NCI-H524 (cell line): ENCODE measurements at places on chromosomes 12 and 14.

GRCh38 chr14:75182821-75183220, 6.4 kb upstream of the TMED10 start:
- DNase-seq: no peak

DNA sequence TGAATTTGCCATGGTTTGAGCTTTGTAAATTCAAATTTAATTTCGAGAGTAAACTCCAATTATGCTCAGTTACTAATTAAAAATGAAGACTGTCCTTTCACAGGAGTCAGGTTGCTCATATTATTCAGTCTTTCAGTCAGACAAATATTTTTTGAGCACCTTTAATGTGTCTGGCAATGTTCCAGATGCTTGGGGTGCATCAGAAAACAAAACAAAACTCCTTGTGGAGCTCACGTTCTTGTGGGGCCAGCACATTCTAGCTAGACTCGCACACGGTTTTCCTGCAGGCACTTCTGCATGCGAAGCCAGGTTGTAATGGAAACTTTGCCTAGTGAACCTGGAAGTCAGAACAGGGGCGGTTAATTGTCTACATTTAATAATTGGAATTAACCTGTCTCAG, 64.0 kb upstream of the ATF1 start:
- DNase-seq: no peak

- no peak for DNase-seq
These were observed 117.8 kb downstream of the MED13L start for GRCh38 chr12:116159593-116160200.

DNA sequence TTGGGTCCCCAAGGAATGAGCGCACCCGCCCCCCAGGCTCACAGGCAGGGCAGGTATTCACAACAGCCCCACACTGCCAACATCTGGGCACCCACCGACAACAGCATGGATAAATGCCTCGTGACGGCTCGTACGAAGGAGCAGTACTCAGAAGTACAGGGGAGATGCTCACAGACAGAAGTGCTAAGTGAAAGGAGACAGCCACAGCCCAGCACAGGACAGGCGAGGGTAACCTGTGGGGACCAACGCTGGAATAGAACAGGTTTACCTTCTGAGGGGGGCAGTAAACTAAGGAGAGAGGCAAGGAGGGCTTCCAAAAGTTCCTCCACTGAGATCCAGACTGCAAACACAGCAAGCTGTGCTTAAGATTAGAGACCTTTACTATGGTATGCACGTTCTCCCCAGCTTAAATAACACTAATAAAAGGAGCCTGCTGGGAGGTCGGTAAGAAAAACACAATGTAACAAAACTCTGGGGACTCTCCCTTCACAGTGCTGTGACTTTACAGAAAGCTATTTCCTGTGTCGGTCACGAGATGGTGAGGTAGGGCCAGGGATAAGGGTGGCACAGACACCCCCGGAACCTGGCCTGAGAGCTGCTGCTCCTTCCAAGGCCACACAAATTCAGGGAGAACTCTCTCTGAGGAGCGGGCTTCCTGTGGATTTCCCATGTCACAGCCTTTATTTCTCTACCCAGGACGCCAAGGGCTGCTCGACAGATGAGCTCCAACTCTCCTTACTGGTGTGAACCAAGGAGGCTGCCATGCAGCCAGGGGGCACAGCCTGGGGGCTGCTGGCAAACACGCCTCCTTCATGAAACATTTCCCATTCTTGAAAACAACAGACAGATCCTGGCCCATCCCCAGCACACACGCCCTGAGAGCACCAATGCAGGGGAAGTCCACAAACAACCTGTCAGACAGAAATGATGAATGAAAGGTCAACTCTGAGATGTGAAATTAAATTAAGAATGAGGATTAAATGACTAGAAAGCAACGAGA, 26.3 kb downstream of the SLC15A4 start:
- no peak for DNase-seq

- peak; percentile 67 for DNase-seq
These were observed 43.0 kb upstream of the TSPAN9 start for GRCh38 chr12:3034067-3034750.

DNA sequence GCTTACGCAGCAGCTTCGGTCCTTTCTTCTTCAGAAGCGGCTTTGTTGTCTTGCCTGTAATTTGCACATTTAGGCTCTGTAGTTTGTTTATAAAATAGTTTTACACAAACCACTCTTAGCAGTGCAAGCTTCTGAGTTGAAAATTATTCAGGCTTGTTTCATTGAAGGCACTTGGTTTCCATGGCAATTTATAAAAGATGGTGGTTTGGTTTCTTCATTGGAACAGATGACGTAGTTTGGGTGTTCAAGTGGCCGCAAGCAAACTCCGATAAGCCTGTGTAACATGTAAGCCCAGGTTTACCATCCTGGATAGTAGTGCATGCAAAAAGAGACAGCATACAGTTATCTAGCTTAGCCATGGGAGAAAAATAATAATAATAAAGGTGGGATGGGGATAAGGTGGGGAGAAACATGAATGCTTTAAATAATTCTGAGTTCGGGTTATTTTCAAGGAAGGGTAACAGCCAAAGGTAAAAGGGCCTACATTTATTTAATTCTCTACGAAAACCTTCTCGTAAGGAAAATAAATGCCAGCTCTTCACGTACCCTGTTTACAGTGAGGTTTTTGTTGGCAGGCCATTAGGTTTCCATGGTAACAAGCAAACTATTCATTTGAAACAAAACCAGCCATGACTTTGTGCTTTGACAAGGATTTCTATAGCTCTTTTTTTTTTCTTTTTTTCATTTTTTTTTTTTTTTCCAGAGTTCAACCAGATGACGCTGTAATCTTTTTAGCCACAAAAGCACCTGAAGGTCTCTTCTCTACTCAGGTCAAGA, 189.6 kb upstream of the RPL10L start:
- DNase-seq: no peak

DNA sequence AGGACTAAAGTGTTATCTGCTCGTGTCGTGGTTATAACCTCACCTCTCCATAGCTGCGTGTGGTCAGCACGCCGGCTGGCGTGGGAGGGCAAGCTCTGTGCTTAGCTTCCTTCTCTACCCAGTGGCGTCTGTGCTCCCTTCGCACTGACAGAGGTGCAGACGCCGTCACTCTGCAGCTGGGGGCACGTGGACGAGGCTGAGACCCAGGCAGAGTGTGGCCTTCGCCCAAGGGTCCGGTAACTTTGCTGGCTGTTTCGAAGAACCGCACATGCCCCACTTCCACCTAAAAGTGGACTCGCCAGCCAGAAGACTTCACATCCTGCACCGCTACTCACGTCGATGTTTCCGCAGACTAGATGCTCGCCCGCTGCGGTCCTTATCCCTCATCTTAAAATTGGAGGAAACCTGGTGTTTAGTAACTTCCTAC, 35.9 kb upstream of the DYNC1H1 start:
- DNase-seq: no peak

DNA sequence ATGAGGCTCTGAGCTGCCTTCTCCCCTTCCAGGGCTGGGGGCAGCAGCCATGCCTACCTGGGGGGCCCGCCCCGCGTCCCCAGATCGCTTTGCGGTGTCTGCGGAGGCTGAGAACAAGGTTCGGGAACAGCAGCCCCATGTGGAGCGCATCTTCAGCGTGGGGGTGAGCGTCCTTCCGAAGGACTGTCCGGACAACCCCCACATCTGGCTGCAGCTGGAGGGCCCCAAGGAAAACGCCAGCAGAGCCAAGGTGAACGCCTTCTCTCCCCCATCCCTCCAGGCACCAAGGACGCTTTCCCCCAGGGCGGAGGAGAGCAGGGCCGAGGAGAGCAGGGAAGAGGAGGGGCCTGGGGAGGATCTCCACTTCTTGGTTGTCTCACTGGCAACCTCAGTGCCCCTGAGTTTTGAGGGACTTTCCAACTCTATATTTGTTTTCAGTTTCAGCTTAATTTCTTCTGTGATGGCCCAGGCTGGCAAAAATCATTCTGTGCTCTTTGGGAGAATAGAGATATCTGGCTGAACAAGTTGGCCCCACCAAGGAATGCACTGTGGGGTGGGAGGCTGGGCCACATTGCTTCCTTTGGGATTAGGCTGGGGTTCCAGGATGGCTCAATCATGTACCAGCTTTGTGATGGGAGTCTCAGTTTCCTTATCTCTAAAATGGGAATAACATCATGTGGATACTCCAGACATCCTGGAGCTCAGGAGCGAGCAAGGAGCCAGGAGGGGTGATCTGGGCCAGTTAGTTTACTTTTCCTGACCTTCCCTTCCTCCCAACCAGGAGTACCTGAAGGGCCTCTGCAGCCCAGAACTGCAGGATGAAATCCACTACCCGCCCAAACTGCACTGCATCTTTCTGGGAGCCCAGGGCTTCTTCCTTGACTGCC, 1.2 kb downstream of the KHNYN start:
- no peak for DNase-seq

- no peak for DNase-seq
These were observed 18.5 kb downstream of the TSPAN19 start for GRCh38 chr12:85017618-85018017.

DNA sequence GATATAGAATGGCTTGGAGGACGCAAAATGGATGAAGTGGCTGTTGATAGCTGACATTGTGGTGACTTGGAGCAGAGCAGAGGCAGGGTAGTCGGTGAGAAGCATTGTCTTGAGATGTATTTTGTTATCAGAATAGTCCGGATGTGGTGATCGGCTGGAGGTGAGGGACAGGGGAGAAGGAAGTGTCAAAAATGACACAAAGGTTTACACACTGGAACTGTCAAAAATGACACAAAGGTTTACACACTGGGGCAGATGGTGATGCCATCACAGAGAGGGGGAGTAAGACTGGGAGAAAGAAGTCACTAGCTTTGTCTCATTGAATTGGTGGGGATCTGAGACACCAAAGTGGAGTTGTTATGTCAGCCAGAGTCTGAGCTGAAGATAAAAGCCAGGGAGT, 30.1 kb downstream of the CDKL1 start:
- no peak for DNase-seq

DNA sequence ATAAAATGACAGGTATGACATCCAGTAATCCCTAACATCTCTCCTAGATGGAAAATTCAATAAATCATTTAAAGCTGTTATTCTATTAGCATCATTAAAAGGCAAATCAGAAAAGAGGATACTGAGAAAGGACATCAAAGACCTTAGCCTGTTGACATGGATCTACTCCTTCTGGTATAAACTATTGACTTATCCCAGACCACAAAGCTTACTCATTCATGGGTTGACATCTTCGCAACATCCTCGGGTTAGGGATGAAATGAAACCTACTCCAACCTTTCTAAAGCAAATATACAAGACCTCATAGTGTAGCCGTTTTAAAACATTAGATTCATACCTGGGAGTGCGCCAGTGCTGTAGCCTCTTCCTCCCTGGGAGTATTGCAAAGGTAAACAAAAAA, 191.5 kb upstream of the BTG1 start:
- DNase-seq: no peak

DNA sequence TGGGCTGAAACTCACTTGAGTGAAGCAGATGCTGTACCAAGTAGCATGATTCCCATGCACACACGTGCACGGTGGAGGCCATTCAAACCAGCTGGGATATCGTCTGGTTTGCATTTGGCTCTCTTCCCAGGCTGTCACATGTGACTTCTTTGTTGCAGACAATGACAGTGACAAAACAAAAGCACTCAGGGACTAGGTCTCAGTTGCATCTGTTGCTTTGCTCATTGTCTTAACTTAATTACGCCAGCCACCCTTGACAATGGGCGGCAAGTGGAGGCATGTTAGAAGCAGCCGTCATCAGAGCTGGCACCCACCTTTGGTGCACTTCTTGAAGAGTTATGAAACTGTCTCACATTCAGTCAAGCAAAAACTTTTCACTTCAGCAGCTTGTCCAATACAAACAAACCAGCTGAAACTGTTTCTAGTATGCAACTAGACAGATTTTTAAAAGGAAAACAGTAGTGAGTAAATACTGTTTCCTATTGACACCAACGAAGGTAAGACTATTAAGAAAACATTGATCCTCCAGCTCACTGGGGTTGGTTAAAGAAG, 74.3 kb downstream of the IGF1 start:
- DNase-seq: peak; percentile 95

GRCh38 chr12:116125956-116126566, 151.4 kb downstream of the MED13L start:
- DNase-seq: no peak

- DNase-seq: no peak
These were observed 911.8 kb downstream of the FSCB start for GRCh38 chr14:43595096-43595772.

DNA sequence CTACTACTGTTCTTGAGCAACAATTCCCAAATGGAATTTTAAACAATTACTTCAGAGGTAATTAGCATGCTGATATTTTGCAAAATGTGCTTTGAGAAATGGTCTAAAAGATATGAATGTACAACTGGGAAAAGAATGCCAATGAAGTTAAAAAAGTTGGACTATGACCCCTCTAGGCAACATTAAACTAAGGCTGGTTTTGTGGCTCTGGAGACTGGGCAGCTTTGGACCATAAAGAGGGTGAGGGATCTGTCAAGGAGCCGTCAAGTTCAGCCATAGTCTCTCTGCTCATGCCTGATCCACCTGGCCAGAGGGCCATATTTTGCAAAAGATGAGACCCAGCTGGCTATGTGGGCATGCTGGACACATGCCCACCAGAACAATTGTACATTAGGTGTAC, 38.8 kb downstream of the CMAS start:
- DNase-seq: no peak

DNA sequence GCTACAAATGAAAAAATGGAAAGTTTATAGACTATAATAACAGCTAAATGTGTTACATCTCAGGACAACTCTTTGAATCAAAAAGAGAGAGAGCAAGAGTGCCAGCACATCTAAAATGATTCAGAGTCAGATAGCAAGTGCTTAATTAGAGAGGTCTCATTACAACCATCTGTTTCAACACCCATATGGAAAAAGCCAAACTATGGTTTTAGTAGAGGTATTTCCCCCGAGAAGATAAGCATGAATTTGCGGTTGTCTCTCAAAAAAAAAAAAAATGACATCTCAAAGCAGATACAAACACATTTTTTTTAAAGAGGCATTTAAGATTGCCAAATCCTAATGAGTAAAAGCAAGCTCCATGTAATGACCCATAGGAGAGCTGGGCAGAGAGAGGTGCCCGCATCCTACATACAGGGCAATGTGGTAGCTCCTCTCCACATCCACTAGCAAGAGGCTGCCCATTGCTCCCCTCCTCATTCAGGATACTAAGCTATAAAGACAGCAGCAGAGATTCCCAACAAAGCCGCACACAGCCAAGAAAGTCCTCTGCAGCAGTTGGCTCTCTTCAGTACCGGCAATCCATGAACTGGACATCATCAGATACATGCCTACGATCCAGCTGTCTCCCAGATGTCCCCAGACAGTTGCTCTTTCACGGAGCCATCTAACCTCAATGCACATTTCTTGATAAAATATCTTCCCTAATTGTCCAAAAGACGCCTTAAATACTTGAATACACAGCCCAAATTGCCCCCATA, 100.4 kb downstream of the EFCAB11 start:
- peak; percentile 70 for DNase-seq

DNA sequence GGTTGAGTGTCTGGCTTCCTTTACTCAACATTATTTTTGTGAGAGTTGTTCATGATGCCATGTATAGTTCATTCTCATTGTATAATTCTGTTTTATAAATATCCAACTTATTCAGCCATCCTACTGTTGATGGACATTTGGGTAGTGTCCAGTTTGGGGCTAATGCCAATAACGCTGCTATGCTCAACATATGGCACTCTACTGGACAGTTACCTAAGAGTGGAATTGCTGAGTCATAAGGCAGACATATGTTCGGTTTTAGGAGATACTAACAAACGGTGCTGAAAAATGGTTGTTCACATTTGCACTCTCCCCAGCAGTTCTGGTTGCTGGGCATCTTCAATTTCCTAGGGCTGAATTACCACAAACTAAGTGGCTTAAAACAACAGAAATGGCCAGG, 28.7 kb upstream of the P2RX4 start:
- no peak for DNase-seq
